ENCODE measurements at places on chromosomes 6 and 20. TPM values are rescaled to one million over a fixed set of nuclear protein-coding genes. Genes with fewer than 3 reads are reported as not detected.
A peak's percentile ranks its signal among the peaks of the same experiment; 100 is the strongest.

The RSPH9 gene
- not detected for total RNA-seq

The KCNK17 gene
- not detected for total RNA-seq

The SUPT3H gene
- total RNA-seq: 3.7 TPM

GRCh38 chr6:149248693-149249369 is 68.7 kb upstream of the TAB2 start:
- DNase-seq: no peak

DNA sequence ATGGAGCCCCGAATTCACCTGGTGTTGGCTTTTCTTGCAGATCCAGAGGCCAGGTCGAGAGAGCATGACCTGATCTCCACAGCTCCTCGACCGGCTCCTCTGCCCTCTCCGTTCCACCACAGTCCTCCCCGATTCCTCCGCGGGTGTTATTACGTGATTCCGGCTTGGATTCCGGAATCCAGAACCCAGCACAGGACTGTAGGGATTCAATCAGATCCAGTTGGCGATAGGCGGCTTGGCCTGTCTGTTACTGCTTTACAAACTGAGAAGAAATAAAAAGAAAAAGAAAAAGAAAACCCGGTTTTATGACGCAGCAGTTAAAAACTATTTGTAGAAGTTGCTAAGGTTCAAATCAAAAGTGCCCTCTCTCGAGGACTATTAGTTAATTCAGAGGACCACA is 222.7 kb downstream of the EYA2 start:
- DNase-seq: no peak

The TRIM31 gene
- not detected for total RNA-seq

GRCh38 chr20:35830264-35830663 is 58.4 kb downstream of the PHF20 start:
- no peak for DNase-seq

GRCh38 chr6:143465546-143465945 is 14.9 kb downstream of the PEX3 start:
- DNase-seq: no peak

The SEMG1 gene
- not detected for total RNA-seq

- DNase-seq: no peak
Observed at GRCh38 chr20:53527196-53527595, 66.4 kb downstream of the ZNF217 start.

The MTHFD1L gene
- total RNA-seq: 4.4 TPM

- DNase-seq: no peak
Observed at GRCh38 chr20:47586649-47587294, 85.1 kb downstream of the NCOA3 start.

DNA sequence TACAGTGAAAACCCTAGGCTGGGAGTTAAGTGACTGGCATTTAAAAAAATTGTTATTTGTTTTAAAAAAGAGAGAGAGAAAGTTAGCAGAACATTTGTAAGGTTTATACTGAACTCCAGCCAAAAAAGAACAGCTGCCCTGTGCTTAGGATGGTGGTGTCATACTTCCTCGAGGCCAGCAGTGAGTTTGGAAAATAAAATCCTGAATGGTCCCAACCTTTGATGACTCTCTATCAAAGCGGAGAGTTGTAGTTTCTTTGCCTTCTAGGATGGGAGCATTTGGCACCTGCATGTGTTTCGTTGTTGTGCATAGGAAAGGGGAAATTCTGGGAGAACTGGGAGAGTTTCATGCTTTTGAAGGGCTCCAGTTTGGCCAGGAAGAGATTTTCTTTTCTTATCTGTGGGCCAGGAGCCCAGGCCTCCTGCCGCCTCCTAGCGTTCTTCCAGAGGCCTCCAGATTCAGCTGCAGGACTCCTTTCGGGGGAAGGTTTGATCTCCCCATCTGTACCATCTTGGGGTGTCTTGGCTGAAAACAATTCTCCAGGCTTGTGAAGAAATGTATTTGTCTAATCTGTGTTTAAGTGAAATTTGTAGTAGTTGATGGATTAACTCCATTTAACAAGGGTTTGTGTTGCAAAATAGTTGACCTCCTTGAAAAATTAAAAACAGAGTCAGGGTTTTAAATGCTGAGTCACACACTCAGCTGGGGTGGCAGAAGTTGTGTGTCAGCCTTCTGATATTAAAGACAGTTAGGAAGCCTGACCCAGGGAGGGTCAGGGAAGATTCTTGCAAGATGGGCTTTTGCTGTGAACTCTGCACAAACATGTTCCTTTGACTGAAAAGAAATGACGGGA is 63.4 kb downstream of the TXNDC5 start:
- DNase-seq: no peak

The C2 gene
- total RNA-seq: 2.4 TPM

The LTB gene
- 0.36 TPM for total RNA-seq

DNA sequence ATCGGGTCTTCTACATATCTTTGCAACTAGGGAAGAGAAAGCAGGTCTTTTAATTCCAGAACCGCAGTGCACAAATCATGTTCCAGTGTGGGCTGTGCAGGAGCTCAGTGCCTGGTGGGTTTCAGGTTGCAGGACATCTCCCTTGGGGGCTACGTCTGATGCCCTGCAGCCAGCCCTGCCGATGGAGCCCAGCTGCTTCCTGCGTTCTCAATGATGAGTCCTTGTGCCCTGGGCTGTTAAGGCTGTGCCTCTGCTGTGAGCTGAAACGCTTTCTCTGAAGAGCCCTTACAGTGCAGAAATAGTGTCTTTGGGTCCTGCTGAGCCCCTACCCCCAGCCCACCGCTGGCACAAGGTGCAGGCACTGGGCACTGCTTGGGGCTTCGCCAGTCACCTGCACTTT is 192.9 kb downstream of the SYNDIG1 start:
- no peak for DNase-seq

DNA sequence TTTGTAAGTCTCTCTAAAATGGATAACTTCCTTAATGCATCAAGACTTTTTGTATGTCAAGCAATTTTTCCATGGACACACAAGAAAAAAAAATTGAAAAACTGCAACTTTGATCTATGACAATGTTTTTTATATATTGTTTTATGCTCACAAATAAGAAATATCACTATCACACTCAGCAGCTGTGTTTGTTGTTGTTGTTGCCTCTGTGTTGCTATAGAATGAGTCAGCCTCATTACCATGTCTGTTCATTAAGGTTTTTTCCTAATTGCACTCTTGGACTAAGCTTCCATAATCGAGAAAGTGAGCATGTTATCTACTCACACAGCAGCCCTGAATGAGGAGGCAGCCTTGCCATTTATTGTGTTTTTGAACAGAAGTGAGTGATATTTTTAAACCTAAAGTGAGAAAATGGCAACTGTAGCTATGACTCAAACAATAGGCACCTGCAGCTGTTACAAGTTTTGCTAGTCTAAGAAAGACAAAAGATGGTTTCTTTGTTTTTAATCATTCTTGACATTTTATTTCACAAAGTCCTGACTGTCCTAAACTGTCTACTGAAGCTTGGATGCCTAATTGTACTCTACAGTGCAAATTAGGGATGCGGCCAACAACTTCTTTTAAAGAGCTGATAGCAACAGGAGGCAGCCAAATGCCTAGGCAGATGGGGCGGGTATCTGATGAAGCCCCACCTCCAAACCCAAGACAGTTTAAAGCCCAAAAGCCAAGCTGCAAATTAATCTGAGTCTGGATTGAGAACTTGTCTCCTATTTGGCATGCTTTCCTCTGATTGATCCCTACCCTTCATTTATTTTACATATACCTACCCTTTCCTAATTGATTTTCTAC is 77.9 kb upstream of the DOK5 start:
- DNase-seq: no peak

DNA sequence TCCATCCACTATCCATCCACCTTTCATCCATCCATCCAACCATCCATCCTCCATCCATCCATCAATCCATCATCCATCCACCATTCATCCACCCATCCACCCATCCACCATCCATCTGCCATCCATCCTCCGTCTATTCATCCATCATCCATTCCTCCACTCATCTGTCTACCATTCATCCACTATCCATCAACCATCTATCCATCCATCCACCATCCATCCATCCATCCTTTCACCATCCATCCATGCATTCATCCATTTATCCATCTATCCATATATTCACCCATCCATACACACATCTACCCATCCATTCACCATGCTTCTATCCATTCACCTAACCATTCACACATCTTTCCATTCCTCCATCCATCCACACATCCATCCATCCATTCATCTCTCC is 207.0 kb upstream of the CDH4 start:
- no peak for DNase-seq

- no peak for DNase-seq
Observed at GRCh38 chr20:45459606-45460005, 9.9 kb upstream of the WFDC2 start.

DNA sequence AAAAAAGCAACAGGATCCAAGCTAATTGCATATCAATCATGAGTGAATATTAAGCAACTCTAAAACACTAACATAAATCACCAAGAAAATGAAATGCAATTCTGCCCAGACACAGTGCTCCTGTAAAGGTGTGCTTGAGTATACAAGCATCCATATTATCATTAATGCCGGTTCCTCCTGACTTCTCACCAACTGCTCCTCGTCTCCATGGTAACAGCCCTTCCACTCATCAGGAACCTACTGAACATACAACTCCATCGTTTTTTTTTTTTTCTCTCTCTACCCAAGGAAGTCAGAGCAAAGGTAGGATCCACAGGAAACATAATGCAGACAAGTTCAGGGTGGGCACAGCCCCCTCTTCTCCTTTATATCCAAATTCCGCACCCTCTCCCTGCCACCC is 12.4 kb downstream of the GABBR1 start:
- no peak for DNase-seq

- DNase-seq: no peak
Observed at GRCh38 chr6:65289491-65289890, 417.5 kb downstream of the EYS start.

DNA sequence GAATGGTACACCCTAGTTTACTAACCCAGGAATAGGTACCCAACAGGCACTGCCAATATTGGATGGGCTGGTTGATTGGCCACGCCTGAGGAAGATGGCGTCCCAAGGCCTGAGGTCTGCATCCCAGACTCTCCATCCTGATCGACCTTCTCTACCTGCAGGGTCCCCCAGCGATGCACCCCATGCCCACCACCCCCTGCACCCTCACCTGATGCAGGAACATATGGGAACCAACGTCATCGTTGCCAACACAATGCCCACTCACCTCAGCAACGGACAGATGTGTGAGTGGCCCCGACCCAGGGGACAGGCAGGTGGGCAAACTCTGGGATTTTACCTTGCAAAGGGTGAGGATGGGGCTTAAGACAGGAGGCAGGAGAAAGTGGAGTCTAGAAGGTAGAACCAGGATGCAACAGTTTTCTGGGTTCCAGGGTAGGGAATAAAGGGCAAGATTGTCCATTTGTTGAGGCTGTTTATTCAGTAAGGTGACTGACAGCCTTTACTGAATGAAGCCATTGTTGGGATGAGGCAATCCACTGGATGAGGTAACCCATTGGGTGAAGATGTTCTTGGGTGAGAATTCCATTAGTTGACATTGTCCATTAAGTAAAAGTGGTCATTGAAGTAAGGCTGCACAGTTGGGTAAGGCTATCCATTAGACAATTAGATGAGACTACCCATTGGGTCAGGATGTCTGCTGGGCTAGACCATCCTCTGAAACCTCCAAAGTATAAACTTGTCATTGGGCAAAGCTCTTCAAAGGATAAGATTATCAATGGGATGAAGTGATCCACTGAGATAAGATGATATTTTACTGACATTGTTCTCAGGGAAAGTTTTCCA is 47.3 kb upstream of the TTPAL start:
- no peak for DNase-seq

GRCh38 chr6:46815130-46815529 is 21.9 kb downstream of the MEP1A start:
- DNase-seq: no peak

GRCh38 chr6:126107475-126108166 is 121.3 kb downstream of the TRMT11 start:
- DNase-seq: no peak

The DUSP15 gene
- total RNA-seq: 5.3 TPM

- no peak for DNase-seq
Observed at GRCh38 chr6:134983823-134984222, 33.9 kb upstream of the ALDH8A1 start.

The ANKEF1 gene
- total RNA-seq: 2.0 TPM

DNA sequence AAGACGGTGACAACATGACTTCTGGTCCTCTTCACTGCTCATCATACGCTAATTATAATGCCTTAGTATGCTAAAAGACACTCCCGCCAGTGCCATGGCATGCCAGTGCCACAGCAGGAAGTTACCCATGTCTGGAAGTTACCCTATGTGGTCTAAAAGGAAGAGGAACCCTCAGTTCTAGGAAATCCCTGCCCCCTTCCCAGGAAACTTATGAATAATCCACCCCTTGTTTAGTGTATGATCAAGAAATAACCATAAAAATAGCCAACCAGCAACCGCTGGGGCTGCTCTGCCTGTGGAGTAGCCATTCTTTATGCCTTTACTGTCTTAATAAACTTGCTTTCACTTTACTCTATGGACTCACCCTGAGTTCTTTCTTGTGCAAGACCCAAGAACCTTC is 15.8 kb upstream of the SERPINB9 start:
- DNase-seq: no peak

DNA sequence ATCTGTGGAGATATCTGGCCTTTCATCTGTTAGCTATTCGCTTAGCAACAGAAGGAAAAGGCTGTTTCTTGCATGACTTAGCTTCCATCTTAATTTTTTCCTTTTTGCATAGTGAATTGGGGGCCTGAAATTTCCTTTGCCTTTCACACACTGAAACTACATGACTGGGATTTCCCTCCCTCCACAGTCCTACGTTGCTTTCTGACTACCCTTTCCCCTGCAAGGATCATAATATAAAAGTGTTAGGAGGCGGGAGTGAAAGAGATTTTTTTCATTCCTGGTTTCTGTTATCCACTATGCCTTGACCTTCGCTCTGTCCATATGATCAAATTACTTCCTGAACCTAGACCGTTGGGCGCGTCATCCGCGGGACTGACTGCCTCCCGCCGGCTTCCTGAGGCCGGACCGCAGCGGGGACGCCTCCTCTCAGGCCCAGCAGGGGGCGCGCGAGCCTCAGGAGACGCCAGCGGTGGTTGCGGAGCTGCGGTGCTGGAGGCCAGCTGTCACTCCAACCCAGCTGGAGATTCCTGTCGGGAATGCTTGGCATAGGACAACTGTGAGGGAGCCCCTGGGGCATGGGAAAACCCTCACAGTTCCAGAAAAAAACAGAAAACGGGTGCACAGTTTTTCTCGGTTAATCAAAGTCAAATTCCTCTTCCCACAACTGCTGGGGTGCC is 55.6 kb downstream of the MEP1A start:
- DNase-seq: peak; percentile 88

The HRH3 gene
- total RNA-seq: not detected

The FNDC11 gene
- not detected for total RNA-seq

The VGLL2 gene
- total RNA-seq: 32.4 TPM

GRCh38 chr6:137729866-137730629 is 137.0 kb upstream of the TNFAIP3 start:
- DNase-seq: no peak

All from heart right ventricle (tissue), 16 donors.